ENCODE measurements at places on chromosomes 13 and 19. TPM values are rescaled to one million over a fixed set of nuclear protein-coding genes. Genes with fewer than 3 reads are reported as not detected.

DNA sequence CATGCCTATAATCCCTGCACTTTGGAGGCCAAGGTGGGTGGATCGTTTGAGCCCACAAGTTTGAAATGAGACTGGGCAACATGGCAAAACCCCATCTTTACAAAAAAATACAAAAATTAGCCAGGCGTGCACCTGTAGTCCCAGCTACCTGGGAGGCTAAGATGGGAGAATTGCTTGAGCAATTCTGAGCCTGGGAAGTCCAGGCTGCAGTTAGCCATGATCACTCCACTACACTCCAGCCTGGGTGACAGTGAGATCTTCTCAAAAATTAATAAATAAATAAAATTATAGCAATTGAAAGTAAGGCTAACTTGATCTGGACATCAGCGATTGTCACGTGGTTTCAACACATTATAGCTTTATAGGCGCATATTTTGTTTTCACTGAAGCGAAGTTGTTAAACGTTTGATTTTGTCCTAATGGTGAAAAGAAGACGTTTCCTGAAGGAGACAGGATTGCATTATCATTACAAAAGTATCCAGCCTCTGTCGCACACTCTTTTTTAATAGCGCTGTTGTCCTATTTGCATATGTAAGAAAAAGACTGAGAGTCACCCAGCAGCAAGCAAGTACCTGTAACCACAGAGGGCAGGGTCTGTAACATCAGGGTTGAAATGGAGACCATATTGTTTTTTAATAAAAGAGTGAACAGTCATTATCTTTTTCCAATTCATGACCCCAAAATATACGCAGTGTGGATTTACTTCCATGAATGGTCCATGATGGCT, 335.7 kb downstream of the DCT start:
- DNase-seq = no peak

DNA sequence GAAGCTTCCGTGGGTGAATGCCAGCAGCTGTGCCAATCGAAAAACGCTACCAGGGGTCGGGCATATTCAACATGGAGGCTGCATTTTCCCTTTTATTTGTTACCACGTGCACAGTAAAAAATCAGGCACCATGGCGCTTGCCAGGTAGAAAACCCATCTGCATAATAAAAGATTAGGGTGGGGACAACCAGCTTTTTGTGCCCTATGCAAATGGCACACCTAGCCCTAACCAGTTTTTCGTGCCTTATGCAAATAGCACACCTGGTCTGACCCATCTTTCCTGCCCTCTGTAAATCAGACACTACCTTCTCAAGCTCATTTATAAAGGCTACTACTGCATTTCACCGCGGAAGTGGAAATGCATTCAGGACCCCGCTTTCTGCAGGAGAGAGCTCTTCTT, 62.1 kb upstream of the FREM2 start:
- no peak for DNase-seq

GRCh38 chr13:23934520-23934919, 37.2 kb upstream of the C1QTNF9B start:
- DNase-seq = no peak

LIM2 gene
- not detected for total RNA-seq

ICAM4 gene
- total RNA-seq = 2.3 TPM

DNA sequence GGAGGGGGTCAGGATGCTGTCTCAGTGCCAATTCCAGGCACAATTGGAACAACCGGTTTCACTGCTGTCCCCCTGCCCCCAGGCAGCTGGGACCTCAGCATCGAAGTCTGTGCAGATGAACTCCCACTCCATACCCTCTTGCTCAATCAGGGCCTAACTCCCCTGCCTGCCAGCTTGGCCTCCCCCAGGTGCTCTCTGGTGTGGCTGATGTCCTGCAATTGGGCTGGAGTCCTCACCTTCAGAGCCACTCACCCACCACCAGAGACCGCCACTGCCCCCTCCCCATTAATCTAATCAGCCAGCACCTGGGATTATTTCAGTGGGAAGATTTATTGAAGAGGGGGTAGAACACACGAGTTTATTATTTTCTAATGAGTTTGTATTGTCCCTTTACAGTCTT, 118.8 kb downstream of the MIPEP start:
- DNase-seq = no peak
